ENCODE measurements at places on chromosomes 3 and 15. TPM values are rescaled to one million over a fixed set of nuclear protein-coding genes. Genes with fewer than 3 reads are reported as not detected.

Gene ACKR4
- not detected for polyA plus RNA-seq

Gene PDZRN3
- 4.2 TPM for polyA plus RNA-seq

Gene DUSP7
- polyA plus RNA-seq = 24.9 TPM

Gene CEMIP
- polyA plus RNA-seq = 0.11 TPM

Gene DNAH12
- not detected for polyA plus RNA-seq

Gene DOCK3
- polyA plus RNA-seq = 2.7 TPM
